ENCODE measurements at places on chromosomes 5 and 9. TPM values are rescaled to one million over a fixed set of nuclear protein-coding genes. Genes with fewer than 3 reads are reported as not detected.

The CCL27 gene
- 256 TPM for total RNA-seq

The UNC5A gene
- total RNA-seq, result not detected

The FKBP15 gene
- 26.2 TPM for total RNA-seq

DNA sequence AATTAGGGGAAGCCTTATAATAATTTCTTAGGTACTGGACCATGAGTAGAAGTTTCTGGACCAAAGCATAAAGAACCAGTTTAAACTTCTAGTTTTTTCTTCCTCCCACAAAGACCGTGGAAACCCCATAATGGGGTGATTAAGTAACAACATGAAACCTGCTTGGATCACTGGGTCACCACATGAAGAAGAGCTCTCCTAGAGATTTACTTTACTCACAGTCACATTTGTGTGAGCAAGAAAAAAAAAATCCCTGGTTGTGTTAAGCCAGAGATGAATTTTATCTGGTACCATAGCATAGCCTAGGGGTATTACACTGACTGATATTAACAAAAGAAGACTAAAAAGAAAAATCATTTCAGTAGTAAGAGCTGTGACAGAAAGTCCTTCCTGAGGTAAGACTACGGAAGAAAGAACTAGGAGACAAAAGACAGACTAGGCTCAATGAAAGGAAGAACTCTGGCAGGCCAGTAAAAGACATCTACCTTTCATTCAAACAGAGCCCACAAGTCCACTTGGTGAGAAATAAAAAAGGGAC lies 15.2 kb downstream of the OTP start:
- H3K4me1 ChIP-seq, result no peaks in the 10 kb centered on the region
- no peaks in the 10 kb centered on the region for H3K36me3 ChIP-seq
- no peak overlapping the region for H3K27ac ChIP-seq
- H3K4me3 ChIP-seq, result no peak overlapping the region
- H3K27me3 ChIP-seq, result peaks cover 90% of the 10 kb centered on the region

DNA sequence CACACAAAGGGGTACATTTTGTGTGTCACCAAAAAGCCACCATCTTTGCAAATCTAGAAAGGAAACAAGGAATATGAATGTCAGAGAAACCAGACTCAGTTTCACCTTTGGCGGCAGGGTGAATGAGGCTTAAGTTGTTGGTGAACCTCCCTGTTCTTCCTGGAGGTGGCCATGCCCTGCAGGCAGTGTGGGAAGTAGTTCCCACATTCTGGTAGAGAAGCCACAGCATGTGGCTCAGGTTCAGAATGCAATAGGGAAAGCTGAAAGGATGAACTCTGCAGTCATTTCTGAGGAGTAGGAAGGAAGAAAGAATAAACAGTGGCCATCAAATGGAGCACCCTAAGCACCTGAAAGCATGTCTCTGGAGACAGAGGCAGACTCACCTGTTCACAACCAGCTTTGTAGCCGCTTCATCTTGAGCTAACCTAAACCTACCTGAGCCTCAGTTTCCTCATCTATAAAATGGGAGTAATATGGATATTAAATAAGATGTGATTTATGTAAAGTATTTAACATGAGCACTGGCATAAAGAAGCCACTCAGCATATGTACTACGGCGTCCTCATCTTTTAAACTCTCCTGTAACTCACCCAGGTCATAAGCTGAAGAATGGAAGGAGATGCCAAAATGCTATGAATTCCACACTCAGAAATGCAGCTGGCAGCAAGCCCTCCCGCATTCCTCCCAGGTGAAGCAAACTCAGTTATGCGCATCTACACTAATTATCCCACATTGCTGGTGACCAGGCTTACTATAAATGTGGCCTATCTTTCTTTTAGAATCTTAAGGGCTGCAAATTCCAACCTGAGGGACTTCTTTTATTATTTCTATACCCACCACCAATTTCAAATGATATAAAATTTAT lies 86.0 kb downstream of the ZNF608 start:
- no peak overlapping the region for H3K4me3 ChIP-seq
- no peaks in the 10 kb centered on the region for H3K36me3 ChIP-seq
- H3K4me1 ChIP-seq, result peaks cover 46% of the 10 kb centered on the region

DNA sequence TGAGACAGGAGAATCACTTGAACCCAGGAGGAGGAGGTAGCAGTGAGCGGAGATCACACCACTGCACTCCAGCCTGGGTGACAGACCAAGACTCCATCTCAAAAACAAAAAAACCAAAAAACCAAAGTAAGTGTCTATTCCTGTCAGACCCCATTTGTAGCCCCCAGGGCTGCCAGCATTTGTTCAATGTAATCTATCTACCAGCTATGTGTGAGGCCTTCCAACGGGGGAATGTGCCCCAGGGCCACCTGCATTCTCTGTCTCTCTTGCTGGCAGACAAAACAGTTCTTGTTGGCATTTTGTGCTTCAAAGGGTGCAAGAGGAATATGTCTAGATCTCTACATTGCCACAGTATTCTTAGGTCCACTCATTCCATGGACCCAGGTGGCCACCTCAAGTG lies 34.1 kb downstream of the CD14 start:
- H3K4me3 ChIP-seq, result no peak overlapping the region
- no peaks in the 10 kb centered on the region for H3K27me3 ChIP-seq
- H3K27ac ChIP-seq, result no peak overlapping the region
- no peaks in the 10 kb centered on the region for H3K36me3 ChIP-seq

The AMBP gene
- total RNA-seq, result 3.6 TPM

DNA sequence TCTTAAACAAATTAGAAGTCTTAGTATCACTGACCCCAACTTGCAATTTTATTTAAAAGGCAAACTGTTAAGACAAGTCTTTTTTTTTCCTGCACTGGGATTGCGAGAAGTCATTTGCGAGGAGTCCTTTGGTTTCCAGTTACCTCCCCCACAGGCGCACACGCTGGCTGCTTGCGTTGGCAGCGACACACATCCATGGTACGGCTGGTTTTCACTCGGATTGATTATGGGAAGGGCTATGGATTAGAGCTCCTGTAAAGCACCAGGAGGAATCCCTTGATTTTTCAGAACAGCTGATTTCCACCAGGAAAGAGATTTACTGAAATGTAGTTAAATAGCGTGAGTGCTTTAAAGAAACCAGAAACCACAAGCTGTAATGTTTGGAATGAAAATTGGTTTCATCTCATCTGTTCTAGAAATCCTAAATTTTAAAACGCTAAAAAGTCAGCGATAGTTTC lies 737 bp downstream of the SLC1A3 start:
- H3K36me3 ChIP-seq, result no peaks in the 10 kb centered on the region
- no peak for DNase-seq
- H3K27ac ChIP-seq, result no peak overlapping the region
- H3K4me1 ChIP-seq, result peaks cover 16% of the 10 kb centered on the region
- H3K27me3 ChIP-seq, result no peaks in the 10 kb centered on the region

DNA sequence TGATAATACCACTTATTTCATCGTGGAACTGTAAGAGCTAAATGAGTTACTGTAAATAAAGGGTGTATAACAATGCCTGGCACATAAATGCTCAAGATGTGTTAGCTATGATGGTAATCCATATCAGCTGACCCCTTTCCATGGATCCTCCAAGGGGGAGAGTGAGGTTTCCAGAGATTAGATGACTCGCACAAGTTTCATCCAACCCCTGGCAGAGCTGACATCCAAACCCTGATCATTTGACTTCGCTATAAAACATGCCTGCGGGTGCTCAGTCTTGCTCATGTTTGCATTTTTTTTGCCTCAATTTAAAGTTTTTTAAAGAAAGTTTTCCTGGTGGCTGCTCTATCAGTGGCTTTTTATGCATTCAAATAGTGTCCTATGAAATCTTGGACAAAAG lies 145.7 kb upstream of the SMIM23 start:
- H3K36me3 ChIP-seq, result no peaks in the 10 kb centered on the region
- no peak for DNase-seq
- peaks cover 2% of the 10 kb centered on the region for H3K4me1 ChIP-seq
- no peak overlapping the region for H3K27ac ChIP-seq

DNA sequence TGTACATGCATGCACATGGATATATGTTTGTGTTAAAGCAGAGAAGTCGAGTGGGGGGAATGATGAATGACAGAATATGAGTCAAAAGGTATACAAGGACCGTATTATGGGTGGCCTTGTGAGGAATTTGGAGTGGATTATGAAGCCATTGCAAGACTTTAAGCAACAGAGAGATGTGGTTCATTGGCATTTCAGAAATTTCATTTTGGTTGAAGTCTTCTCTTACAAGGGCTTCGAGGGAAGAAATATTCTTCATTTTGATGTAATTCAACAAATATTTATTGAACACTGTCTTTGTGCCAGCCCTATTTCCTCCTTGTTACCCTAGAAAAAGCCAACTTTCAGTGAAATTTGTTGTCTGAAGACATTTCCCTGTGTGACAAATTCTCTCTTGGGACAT lies 83.9 kb upstream of the SLCO6A1 start:
- no peaks in the 10 kb centered on the region for H3K27me3 ChIP-seq
- no peaks in the 10 kb centered on the region for H3K36me3 ChIP-seq
- H3K4me1 ChIP-seq, result no peaks in the 10 kb centered on the region

The IL3 gene
- not detected for total RNA-seq

- no peak overlapping the region for H3K4me3 ChIP-seq
- H3K4me1 ChIP-seq, result no peaks in the 10 kb centered on the region
- H3K27ac ChIP-seq, result no peak overlapping the region
- DNase-seq, result no peak
- H3K27me3 ChIP-seq, result peaks cover 29% of the 10 kb centered on the region
Measured at GRCh38 chr5:856531-857425, 6.0 kb upstream of the ZDHHC11 start.

- H3K36me3 ChIP-seq, result no peaks in the 10 kb centered on the region
- no peak overlapping the region for H3K4me3 ChIP-seq
- DNase-seq, result no peak
Measured at GRCh38 chr5:67173959-67174358, 22.6 kb downstream of the CD180 start.

GRCh38 chr9:91896513-91897121 lies 53.4 kb downstream of the ROR2 start:
- H3K4me1 ChIP-seq, result peaks cover 55% of the 10 kb centered on the region
- no peaks in the 10 kb centered on the region for H3K36me3 ChIP-seq
- no peak for DNase-seq
- H3K27me3 ChIP-seq, result no peaks in the 10 kb centered on the region
- H3K4me3 ChIP-seq, result no peak overlapping the region
- no peak overlapping the region for H3K27ac ChIP-seq

- no peak overlapping the region for H3K4me3 ChIP-seq
- H3K4me1 ChIP-seq, result no peaks in the 10 kb centered on the region
- no peaks in the 10 kb centered on the region for H3K27me3 ChIP-seq
- H3K36me3 ChIP-seq, result no peaks in the 10 kb centered on the region
- H3K27ac ChIP-seq, result no peak overlapping the region
Measured at GRCh38 chr5:156186760-156187159, 140.2 kb upstream of the SGCD start.

The MAST4 gene
- 90.7 TPM for total RNA-seq

DNA sequence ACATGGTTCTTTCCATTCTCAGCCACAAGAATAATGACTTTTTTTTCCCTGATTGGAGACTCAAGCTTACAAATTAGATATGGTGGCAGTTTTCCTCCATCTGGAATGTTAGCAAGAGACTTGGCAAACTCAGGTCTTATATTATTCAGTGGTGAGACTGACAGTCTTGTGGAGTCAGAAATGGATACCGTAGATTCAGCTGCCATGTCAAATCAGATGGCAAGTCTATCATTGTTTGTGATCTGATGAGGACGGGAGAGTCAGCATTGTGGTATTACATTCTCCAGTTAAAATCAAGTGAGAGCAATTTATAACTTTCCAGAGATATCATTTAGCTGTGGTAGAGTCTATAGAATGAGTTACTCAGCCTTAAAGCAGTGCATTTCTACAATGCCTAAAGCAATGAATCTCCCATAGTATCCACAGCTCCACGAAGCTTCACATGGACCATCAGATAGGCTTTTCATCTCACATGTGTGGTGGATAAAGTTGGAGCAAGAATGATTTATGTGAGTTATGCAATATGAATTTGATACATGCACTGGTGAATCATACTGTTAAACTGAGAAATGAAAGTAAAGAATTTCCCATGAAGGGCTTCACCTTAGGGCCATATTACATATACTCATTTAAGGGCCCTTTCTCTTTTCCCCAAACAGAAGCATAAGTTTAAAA lies 430.6 kb downstream of the ZNF608 start:
- no peaks in the 10 kb centered on the region for H3K27me3 ChIP-seq
- H3K4me1 ChIP-seq, result no peaks in the 10 kb centered on the region
- H3K36me3 ChIP-seq, result no peaks in the 10 kb centered on the region
- H3K4me3 ChIP-seq, result no peak overlapping the region
- H3K27ac ChIP-seq, result no peak overlapping the region

- no peak overlapping the region for H3K27ac ChIP-seq
- no peak overlapping the region for H3K4me3 ChIP-seq
- DNase-seq, result no peak
- peaks cover 3% of the 10 kb centered on the region for H3K4me1 ChIP-seq
Measured at GRCh38 chr5:82387001-82387818, 109.1 kb upstream of the RPS23 start.

The PCDHGB6 gene
- 4.5 TPM for total RNA-seq

The DCAF10 gene
- 30.7 TPM for total RNA-seq

GRCh38 chr5:97193355-97193688 lies 10.3 kb upstream of the RIOK2 start:
- H3K4me3 ChIP-seq, result no peak overlapping the region
- H3K36me3 ChIP-seq, result no peaks in the 10 kb centered on the region
- no peak for DNase-seq
- H3K27me3 ChIP-seq, result no peaks in the 10 kb centered on the region
- no peaks in the 10 kb centered on the region for H3K4me1 ChIP-seq

The LCN9 gene
- total RNA-seq, result not detected

DNA sequence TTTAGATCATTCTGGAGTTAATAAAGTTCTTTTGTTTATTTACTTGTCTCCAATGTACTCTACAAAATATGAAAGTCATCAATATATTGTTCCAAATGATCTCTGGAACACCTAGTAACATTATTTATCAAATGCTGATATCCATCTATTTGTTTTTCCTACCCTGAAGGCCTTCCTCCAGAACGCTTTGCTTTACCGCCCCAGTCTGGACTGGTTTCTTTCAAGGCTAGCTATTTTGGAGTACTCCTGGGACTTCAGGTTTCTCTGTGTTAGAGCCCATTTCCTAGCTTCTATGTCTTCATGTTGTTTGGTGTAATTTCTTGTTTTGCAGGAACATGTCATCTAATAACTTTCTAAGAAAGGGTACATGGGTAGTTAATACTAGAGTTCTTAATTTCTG lies 9.6 kb downstream of the HCN1 start:
- H3K4me1 ChIP-seq, result no peaks in the 10 kb centered on the region
- no peak overlapping the region for H3K27ac ChIP-seq
- no peak overlapping the region for H3K4me3 ChIP-seq
- H3K27me3 ChIP-seq, result no peaks in the 10 kb centered on the region
- DNase-seq, result no peak

GRCh38 chr9:108850293-108850897 lies 5.4 kb downstream of the ACTL7B start:
- no peak overlapping the region for H3K4me3 ChIP-seq
- H3K27ac ChIP-seq, result no peak overlapping the region
- DNase-seq, result no peak

GRCh38 chr5:115806986-115807653 lies 9.3 kb downstream of the CDO1 start:
- no peak overlapping the region for H3K27ac ChIP-seq
- H3K4me1 ChIP-seq, result peaks cover 3% of the 10 kb centered on the region
- H3K36me3 ChIP-seq, result no peaks in the 10 kb centered on the region
- DNase-seq, result no peak
- H3K4me3 ChIP-seq, result no peak overlapping the region
- no peaks in the 10 kb centered on the region for H3K27me3 ChIP-seq
